ENCODE measurements at places on chromosomes 2 and 18.

DNA sequence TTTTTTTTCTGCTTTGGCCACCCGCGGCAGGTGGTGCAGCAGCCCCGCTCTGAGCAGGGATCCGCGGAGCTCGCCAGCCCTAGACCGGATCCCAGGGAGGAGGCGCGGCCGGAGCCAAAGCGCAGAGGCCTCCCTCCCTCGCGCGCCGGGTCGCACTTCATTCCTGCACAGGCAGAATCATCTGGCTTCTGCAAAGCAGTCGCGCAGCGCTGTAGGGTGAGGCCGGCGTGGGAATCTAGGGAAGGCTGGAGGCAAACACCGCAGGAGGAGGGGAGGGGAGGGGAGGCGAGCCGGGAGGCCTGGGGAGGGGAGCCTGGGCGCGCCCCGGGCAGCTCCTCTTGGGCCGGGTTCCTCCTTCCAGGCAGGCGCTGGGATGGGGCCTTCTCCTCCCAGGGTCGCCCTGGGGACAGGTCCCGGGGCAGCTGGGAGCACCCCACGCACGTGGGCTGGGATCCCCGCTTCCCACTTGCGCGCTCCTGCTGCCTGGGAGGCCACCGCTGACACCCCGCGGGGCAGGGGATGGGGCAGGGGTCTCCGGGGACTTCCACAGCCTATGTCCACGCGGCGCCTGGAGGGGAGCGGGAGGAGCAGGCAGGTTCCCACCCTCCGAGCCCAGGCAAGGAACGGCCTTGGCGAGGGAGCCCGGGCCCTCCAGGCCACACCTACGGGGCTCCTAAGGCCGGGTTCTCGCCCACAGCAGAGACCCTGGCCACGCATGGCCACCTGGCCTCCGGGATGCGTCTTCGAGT is 45.0 kb downstream of the MBP start:
- DNase-seq: no peak

- no peak for DNase-seq
These were observed 34.8 kb upstream of the FAM110C start for GRCh38 chr2:80971-81736.

DNA sequence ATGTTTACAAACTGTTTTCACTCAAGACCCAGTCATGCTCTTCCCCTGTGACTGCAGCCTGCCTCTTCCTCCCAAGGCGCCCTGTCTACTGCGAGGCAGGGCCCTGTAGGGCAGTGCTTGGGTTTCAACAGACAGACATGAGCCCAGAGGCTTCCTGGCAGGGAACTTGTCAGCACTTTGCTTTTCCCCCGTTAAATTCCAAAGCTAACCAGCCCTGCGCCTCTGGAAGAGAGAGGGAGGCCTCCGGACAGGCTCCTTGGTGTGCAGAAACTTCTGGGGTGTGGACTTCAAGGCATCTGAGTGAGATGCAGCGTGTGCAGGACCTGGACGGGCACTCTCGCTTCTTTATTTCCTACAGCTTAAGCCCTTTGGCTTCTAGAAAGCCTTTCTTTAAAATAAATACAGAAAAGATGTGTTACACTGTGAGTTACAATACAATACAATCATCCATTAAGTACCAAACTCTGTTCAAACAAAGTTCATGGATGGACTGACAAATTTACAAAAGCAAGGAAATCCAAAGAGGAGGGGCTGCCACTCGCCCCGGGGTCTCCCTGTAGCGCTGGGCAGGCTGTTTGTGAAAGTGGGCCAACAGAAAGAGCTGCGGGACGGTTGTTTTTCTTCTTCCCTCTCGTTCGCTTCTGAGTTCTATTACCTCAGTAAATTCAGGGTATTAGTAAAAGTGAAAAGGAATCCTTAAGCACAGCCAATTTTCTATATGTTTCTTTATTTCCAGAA is 8.8 kb upstream of the ZNF516 start:
- DNase-seq: no peak

GRCh38 chr2:175984846-175985245 is 17.2 kb downstream of the LNPK start:
- no peak for DNase-seq

- no peak for DNase-seq
These were observed 23.7 kb downstream of the PCARE start for GRCh38 chr2:29050591-29050990.

GRCh38 chr2:232611559-232612218 is 21.7 kb upstream of the EFHD1 start:
- peak; percentile 30 for DNase-seq

- DNase-seq: no peak
These were observed 40.0 kb downstream of the STEAP3 start for GRCh38 chr2:119263656-119264055.

- DNase-seq: no peak
These were observed 367.3 kb upstream of the HS6ST1 start for GRCh38 chr2:128685841-128686496.

- DNase-seq: no peak
These were observed 75.6 kb upstream of the MGAT5 start for GRCh38 chr2:134178138-134178877.

DNA sequence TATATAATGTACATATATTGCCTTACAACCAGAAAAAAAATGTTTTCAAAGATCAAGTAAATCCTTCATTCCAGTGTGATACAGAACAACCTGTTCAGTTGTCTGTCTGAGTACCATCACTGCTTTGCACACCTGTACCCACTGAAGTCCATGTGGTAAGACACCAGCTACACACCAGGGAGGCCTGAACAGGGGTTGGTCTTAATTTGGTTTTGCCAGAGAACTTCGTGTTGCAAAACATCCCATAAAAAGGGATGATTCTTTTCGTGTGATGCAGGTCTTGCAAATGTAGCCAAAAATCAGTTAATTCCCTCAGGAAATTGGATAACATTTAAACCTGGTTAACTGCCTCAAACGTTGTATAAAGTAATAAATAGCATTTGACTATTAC is 73.7 kb upstream of the SLC1A4 start:
- DNase-seq: no peak

- no peak for DNase-seq
These were observed 37.6 kb upstream of the MSTN start for GRCh38 chr2:190099890-190100697.

- DNase-seq: no peak
These were observed 434.5 kb upstream of the RAB12 start for GRCh38 chr18:8174771-8175170.

DNA sequence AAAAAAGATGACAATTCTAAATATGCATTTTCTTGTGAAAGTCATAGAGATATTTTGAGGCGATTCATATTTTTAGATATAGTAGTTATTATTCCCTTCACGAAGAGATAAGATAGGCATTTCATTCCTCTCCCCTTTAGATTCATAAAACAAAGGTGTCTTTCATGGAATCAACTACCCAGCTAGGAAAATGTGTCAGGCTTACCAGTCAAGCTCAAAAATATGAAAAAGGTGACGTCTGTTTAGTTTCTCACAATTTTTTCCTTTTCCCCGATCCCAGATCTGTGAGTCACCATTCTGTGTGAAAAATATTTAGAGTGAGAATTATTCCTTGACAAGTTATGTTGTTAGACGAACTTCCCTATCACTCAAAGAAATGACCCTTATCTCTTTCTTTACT is 95.4 kb upstream of the FN1 start:
- no peak for DNase-seq

- DNase-seq: no peak
These were observed 925.0 kb upstream of the GYPC start for GRCh38 chr2:125730921-125731320.

GRCh38 chr2:64225491-64225890 is 81.3 kb upstream of the PELI1 start:
- DNase-seq: no peak

GRCh38 chr18:56988022-56988421 is 158.9 kb upstream of the BOD1L2 start:
- no peak for DNase-seq

DNA sequence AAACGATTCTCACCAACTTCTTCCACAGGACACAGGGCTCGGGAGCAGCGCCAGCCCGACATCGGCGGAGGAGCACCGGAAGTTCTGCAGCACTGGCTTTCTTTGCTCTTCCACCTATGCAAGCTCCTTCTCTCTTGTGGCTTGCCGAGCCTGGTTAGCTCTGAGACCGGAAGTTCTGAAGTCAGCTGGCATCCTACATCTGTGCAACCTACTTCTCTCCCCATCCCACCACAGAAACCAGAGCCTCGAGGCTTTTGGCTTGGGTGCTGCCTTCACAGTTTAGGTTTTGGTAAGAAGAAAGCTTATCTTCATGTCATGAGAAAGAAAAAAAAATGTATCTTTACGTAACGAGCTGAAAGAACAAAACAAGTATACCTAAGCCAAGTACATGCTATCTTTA is 111.7 kb downstream of the ANKRD44 start:
- peak; percentile 16 for DNase-seq

DNA sequence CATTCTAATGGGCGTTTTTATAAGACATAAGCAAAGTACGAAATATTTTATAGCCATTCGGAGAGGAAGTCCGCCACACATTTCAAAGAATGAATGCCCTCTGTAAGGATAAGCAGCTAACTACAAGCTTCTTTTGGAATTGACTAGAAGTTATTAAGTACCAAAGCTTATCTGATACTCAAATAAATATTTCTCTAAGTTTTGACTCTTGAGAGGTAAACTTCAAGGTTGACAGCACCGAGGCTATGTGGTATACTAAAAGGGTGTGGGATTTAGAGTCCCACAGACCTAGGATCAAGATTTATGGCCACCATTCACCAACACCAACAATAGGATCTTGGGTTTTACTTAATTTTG is 48.1 kb upstream of the MSH2 start:
- DNase-seq: no peak

- no peak for DNase-seq
These were observed 374.2 kb upstream of the ID2 start for GRCh38 chr2:8307606-8308180.

DNA sequence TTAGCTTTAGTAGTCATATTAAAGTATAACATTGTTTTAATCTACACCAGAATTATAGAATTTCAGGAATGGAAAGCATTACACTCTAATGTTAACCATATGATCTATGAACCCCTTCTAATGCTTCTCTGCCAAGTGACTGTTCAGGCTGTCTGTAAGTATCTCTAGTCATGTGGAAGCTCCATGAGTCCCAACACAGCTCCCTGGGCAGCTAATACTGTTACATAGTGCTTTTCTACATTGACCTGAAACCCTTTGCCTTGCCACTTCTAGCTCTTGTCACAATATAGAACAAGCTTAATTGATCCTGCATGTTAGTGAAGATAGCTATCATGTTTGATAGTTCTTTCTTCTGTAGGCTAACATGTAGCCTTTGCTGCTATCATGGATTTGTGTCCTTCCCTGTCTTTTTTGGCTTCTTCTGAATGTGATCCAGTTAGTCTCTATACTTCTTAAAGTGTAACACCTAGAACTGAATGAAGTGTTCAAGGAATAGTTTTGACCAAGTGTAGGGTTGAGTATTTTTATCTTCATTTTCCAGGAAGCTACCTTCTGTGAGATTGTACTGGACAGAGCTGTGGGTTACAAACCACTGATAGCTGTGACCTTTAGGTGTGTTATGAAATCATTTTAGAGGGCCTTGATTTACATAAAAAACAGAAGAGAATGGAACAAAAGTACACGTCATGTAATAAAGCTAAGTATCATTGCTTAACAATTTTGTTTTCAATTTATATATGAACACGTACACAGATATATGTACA is 23.7 kb downstream of the BABAM2 start:
- no peak for DNase-seq

GRCh38 chr2:238864207-238865014 is 16.5 kb downstream of the TWIST2 start:
- DNase-seq: no peak

DNA sequence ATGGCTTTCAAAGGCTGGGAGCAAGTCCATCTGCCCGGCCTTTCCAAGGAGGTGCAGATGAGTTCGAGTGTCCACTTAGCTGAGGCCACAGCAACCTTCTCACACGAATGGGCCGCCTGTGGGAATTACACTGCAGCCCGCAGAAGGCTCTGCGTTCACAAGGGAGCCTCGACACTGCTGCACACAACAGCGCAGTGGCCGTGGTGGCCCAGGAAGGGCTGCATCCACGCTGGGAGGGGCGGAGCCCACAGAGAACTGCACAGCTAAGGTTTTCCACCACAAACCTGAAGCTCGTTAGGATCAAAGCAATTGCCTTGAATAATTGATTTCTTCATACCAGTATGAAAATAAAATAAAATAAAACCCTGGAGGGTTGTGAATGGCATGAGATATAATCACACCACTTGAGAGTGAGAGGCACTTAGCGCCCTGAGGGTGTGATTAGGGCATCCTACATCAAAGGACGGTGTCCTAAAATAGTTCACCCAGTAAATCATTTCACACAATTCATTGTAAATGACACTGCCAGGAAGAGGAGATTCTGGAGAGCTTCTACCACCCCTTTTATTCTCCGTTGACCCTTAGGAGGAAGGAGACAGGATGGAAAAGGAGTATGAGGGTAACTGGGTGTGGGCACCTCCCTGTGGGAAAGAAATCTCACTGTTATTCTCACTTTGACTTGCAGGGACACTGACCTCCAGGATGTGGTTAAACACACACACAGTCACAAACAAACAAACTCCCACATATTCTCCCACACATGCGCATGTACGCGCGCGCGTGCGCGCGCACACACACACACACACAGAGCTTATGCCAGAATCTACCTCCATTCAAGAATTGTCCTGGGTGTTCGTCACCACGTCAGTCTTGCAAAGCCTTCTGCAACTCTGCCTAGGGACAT is 256.6 kb upstream of the ID2 start:
- no peak for DNase-seq

DNA sequence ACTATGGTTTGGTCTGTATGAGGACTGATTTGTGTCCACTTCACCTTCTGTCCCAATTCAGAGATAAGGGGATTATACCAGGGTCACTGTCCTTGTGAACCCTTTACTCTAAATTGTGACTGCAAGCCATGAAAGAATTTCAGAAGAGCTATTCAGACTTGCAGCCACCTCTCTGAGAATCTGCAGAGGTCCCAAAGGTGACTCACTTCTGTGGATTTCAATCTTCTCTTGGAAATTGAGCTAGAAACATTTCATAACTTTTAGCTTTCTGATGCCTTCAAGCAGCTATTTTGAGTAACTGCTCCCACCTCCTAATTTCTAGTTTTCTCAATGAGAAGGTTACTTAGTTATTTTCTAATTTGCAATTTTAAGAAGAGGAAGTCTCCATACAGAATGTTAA is 1242.4 kb upstream of the ACVR2A start:
- no peak for DNase-seq

- DNase-seq: no peak
These were observed 30.0 kb downstream of the ADCYAP1 start for GRCh38 chr18:934518-935133.

DNA sequence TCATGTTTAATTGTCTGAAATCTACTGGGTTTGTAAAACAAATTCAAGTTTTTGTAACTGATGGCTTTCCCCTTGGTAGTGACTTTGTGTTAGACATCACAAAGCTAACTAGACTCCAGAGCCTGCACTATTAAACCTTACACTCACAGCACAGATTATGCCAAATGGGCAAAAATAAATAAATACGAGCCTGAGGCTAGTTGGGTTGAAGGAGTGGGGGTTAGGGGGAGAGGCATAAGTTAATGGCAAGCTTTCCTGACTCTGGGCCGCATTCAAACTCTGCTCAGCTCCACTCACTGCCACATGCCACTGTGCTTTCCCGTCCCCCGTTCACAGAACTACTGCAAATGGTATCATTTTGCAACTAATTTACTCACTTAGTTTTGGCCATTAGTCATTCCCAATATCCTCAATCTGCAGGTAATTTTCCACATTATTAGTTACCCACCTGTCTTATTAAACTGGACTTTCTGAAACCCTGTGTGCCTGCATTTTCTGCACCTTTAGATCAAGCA is 1079.9 kb upstream of the PIK3C3 start:
- no peak for DNase-seq
